ENCODE measurements at places on chromosomes 11 and 22.

DNA sequence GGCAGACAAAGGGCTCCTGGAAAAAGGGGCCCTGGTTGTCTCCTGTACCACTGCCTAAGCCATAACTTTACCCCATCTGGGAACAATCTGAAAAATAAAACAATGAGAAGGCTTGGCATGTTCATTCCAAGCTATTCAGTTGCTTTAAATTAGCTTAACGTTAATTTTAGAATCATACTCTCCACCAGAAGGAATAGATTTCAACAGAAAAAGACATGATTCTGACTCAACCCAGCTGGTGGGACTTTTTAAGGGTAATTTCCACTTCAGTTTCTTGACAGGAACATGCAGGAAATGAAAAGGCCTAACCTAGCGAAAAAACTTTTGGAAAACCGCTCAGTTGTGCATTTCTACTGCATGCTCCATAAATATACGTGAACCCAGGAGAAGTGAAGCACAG, 7.9 kb downstream of the SF3A1 start:
- no peak for DNase-seq

- DNase-seq, result no peak
Measured at GRCh38 chr11:34495724-34496377, 17.7 kb downstream of the ELF5 start.

GRCh38 chr11:121210445-121211080, 82.0 kb upstream of the SC5D start:
- DNase-seq, result no peak

GRCh38 chr11:43516316-43516850, 157.7 kb downstream of the TTC17 start:
- DNase-seq, result no peak

DNA sequence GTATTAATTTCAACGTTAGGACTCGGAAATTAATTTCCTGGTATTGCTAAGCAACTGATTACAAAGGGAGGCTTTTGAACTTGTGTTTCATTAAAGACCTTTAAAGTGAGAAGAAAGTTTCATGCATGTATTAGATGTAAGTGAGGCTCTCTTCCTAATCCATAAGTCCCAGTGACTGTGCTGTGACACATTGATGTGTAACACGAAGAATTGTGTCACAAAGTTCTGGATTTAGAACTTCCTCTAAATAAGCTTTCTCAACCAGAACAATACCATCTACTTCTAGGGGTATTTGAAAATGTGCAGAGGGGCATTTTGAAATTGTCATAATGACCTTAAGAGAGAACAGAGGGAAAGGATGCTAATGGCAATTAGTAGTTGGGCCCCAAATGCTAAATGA, 14.4 kb downstream of the DCUN1D5 start:
- no peak for DNase-seq

GRCh38 chr11:8282631-8283030, 19.0 kb upstream of the LMO1 start:
- no peak for DNase-seq

GRCh38 chr22:46625113-46625842, 5.1 kb downstream of the GRAMD4 start:
- no peak for DNase-seq

GRCh38 chr22:45830531-45831245, 146.3 kb downstream of the WNT7B start:
- no peak for DNase-seq

- DNase-seq, result no peak
Measured at GRCh38 chr11:27416568-27417176, 53.7 kb upstream of the CCDC34 start.

DNA sequence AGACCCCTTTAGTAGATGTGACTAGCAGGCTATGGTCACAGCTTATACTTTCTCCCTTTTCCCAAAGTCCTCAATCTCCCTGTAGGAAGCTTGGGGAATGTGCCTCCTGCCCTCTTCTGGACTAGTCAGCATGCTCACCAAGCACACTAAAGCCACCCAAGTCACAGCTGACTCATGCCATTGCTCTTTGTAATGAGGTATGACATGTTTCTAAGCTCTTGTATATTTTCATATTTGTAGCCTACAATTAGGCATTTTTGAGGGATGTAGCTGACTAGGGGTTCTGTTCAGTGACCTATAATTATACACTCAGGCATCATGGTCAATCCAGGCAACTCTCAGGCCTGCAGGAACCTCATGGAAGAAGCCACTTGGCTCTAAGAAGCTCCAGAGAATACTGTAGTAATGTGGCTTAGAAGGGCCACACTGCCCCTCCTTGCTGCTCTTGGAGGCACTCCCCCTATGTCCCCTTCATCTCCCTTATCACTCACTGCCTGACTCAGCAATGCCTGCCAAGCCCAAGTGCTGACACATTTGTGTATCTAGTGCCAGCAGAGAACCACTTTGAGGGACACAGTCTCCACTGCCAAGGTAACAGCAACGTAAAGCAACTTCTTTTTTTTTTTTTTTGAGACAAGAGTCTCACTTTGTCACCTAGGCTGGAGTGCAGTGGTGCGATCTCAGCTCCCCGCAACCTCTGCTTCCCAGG, 86.2 kb downstream of the RPL27A start:
- DNase-seq, result no peak

GRCh38 chr11:62075438-62075837, 48.4 kb upstream of the INCENP start:
- no peak for DNase-seq

- DNase-seq, result peak; percentile 21
Measured at GRCh38 chr11:63871962-63872799, 33.3 kb downstream of the MARK2 start.

- no peak for DNase-seq
Measured at GRCh38 chr22:22546490-22546889, 12.6 kb downstream of the PRAME start.

DNA sequence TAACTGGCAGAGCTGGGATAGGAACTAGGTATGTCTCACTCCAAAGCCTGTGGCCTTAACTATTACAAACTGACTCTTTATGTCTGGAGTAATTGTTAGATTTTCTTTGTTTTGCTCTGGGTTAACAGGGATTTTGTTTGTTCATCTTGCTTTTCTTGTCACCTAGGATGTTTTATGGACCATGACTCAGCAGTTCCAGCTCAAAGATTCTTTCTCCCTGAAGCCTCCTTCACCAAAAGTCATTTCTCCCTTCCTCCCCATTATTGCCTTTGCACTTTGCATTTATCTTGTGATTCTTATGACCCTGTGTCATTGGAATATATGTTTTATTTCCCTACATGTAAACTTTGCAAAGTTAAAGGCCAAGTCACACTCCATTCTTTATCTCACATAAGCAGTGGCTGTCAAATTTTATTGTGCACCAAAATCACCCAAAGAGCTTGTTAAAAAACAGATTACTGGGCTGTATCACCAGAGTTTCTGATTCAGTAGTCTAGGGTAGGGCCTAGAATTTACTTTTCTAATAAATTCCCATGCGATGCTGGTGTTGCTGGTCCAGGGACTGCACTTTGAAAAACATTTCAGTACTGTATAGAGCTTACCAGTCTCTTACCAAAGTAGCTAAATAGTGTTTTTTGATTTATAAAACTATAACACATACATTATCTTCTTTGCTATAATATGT, 327.7 kb downstream of the DLG2 start:
- no peak for DNase-seq

DNA sequence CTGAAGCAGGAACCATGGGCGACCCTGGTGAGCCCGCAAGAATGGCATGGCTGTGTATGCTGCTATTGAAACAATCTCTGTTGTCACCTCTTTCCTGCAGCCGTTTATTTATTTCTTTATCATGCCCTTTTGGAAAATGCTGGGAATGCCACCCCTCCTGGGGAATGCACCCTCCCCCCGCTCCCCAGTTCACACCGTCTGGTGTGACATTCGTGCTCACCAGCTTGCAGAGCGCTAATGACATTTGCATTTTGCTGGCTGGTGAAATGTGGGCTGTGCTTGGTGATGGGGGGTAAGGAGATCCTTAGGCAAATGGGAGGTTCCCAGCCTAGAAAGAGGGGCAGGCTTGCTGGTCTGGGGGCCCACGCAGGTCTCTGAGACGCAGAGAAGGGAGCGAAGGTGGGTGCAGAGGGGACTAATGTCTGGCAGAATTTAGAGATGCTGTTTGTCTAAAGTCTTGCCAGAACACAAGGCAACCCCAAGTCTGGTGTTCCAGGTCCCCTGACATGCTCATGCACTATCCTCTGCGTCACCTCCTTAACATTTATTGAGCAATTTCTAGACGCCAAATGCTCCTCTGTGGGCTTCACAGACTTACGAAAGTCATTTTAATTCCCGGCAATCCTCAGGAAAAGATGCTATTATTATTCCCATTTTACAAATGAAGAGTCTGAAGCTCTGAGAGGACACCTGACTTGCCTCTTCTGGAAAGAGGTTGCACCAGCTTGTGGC, 91.7 kb downstream of the TP53I11 start:
- DNase-seq, result no peak

- DNase-seq, result no peak
Measured at GRCh38 chr11:124193221-124194010, 10.3 kb downstream of the OR10D3 start.

- DNase-seq, result no peak
Measured at GRCh38 chr11:64850979-64851567, 6.6 kb upstream of the CDC42BPG start.

- DNase-seq, result no peak
Measured at GRCh38 chr11:112884012-112884767, 77.0 kb upstream of the NCAM1 start.

DNA sequence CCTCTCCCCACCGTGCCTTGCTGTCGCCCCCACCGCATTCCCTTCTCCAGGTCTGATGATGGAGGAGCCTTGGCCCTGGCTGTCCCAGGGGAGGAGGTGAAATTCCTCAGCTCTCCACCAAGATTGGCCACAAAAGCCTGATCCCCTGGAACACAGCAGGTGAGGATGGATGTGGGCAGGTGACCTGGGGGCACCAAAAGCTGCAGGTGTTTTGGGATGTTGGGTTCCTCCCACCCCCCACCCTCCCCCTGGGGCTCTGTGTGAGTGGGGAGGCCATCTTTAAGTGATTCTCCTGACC, 639 bp downstream of the TRIOBP start:
- DNase-seq, result no peak

- DNase-seq, result no peak
Measured at GRCh38 chr11:47848700-47849155, 578 bp upstream of the NUP160 start.

DNA sequence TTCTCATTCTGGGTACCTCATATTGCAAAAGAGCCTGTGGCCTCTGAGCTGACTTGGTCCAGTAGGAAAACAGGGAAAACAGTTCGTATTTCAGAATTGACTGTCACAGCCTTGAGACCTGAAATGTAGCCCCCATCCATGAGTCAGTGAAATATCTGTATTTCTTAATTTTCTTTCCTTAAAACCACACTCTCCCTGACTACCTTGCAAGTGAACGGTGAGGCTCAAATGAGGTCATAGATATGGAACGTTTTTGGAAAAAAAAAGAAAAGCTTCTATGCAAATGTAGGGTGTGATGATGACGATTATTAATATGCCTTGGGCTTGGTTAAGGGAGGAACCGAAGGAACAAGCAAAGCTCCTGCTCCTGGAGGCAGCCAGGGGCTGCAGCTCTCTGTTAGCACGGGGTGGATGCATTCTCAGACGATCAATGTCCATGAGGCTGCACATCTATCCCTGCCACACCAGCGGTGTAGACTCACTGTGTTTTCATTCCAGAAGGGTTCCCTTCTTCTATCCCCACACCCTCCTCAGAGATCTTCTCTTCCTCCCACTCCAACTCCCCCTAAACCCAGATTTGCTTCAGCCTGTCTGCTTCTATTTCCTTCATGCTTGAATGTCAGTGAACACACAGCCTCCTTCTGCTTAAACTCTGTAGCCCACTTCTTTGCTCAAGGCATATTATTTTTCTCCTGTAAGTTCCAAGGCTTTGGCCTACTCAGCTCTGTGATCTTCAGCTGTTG, 29.2 kb upstream of the SCN3B start:
- DNase-seq, result no peak

DNA sequence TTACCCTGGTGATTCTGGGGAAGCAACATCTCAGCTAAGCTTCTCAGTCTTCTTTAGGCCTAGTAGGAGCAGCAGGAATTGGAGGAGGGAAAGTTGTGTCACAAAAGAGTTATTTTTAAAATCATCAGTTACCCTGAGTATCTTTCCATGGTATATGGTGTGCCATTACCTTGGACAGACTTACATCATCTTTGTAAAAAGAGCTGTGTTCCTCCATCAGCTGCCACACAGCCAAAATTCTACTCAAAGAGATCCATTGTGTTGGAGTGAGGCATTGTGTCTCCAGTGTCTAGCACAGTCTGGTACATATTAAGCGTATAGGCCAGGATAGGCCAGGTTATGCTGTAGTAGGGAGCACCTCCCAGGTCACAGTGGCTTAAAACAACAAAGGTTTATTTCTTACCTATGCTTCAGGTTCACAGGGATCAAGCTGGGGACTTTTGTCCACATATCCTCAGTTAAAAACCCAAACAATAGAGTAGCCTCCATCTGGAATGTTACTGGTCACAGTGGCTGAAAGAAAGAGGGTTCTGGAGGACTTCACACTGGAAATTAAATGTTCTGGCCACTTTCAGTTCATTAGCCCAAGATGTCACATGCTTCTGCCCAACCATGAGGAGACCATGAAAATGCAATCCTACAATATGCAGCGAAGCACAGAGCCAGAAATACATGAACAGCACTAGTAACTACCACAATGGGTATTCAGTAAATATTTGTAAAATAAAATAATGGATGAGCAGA, 9.9 kb upstream of the TMPRSS5 start:
- no peak for DNase-seq

Data from activated T-cell treated with anti-CD3 and anti-CD28 coated beads for 48 hours (primary cell).